ENCODE measurements at places on chromosomes 3 and 15. TPM values are rescaled to one million over a fixed set of nuclear protein-coding genes. Genes with fewer than 3 reads are reported as not detected.

GRCh38 chr15:42724276-42724675 is 12.7 kb downstream of the CDAN1 start:
- DNase-seq, result no peak

DNA sequence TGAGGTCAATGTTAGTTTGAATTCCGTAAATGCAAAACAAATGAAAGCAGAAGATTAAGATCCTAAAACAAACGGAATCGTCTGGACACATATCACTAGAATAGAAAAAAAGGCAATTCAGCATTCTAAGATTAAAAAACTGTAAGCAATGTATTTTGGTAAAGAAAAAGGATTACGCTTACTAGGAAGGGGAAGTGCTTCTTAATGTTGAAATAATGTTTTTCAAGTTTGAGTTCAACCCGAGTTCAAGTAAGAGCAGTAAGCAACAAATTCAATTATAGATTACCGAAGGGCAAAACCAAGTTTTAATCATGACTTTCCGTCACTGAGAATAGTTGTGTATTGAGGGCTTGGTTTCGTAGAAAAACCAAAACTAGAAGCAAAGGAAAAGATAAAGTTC is 637 bp downstream of the CIP2A start:
- DNase-seq, result no peak

- no peak for DNase-seq
Observed at GRCh38 chr15:78060232-78060631, 17.3 kb downstream of the TBC1D2B start.

DNA sequence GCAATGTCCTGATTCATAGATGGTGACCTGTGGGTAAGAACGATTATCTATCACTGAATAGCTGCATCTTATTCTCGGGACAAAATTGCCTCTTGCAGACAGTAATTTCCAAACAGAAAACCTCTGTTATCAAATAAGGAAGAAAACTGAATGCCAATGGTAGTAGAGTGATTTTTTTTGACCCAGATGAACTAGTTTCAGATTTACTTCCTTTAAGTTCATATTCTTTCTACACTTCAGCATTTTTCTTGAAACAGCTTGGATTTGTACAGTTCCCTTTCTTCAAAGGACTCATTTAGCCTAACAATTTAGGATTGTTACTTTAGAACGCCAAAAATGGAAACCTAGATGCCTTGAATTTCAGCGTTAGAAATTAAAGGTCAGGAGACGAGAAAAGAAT is 14.6 kb downstream of the ETV5 start:
- DNase-seq, result no peak

- DNase-seq, result no peak
Observed at GRCh38 chr15:61367953-61368352, 138.9 kb upstream of the RORA start.

- no peak for DNase-seq
Observed at GRCh38 chr3:186643493-186643892, 3.3 kb downstream of the FETUB start.

DNA sequence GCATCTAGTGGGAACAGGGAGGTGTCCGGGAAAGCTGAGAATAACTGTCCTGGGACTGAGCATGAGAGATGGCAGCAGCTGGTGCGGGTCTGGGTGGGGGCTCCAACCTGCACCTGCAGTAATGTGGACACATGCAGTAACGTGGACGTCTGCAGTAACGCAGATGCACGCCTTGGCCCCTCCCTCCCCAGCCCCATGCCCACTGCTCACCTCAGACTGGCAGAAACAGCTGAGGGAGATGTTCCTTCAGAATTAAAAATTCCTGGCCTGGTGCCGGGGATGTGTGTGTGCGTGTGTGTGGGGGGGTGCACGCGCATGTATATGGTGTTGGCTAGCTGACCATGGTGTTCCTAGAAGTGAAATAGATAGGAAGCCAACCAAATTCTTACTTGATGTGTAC is 86.7 kb upstream of the OXTR start:
- no peak for DNase-seq

GRCh38 chr15:65532738-65533051 is 2.4 kb downstream of the HACD3 start:
- no peak for DNase-seq

GRCh38 chr3:42539871-42540714 is 37.6 kb downstream of the VIPR1 start:
- peak; percentile 73 for DNase-seq

- no peak for DNase-seq
Observed at GRCh38 chr3:144107923-144108322, 136.3 kb downstream of the DIPK2A start.

GRCh38 chr3:184168363-184169120 is 6.1 kb upstream of the AP2M1 start:
- no peak for DNase-seq

GRCh38 chr3:169591983-169592644 is 71.4 kb downstream of the MECOM start:
- no peak for DNase-seq

GRCh38 chr3:63029326-63029725 is 154.1 kb upstream of the CADPS start:
- no peak for DNase-seq

The EOGT gene
- 11.3 TPM for total RNA-seq

The CCDC9B gene
- 1.0 TPM for total RNA-seq

The NME9 gene
- total RNA-seq, result not detected

The MKRN3 gene
- 2.9 TPM for total RNA-seq

The GNAT1 gene
- total RNA-seq, result not detected

The IRAK2 gene
- total RNA-seq, result 1.6 TPM

The ZNF620 gene
- total RNA-seq, result 5.6 TPM
